ENCODE measurements at places on chromosomes 5 and 9. TPM values are rescaled to one million over a fixed set of nuclear protein-coding genes. Genes with fewer than 3 reads are reported as not detected.

The FOXD4 gene
- total RNA-seq = 0.54 TPM

GRCh38 chr5:38291355-38291754, 33.0 kb downstream of the EGFLAM start:
- no peaks in the 10 kb centered on the region for H3K27me3 ChIP-seq
- peaks cover 1% of the 10 kb centered on the region for H3K4me1 ChIP-seq
- no peak overlapping the region for H3K4me3 ChIP-seq
- no peaks in the 10 kb centered on the region for H3K36me3 ChIP-seq

DNA sequence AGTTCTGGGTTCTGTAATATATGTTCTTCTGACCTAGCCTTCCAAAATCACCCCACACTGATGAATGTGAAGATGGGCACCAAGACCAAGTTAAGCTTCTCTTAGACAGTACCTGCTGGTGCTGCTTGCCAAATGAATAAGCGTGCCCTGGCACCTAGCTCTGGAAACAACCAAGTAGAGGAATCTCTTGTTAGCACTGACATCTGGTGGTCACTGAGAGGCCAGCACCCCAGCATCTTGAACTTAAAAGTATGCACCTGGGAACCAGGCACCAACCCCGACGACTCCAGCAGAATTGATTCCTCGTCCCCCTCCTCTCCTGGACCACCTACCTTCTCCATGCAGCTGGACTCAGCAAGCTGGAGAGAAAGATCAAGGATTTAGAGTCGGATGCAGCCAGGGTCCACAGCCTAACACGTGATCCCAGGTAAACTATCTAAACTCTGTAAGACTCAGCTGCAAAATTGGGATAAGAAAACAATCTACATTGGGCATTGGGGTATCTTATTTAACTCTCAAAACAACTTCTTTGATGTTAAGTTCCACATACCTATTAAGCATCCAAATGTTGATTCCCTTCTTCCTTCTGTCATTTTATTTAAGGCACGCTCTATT, 89.8 kb downstream of the SLC1A3 start:
- no peaks in the 10 kb centered on the region for H3K36me3 ChIP-seq
- no peaks in the 10 kb centered on the region for H3K27me3 ChIP-seq
- peaks cover 16% of the 10 kb centered on the region for H3K4me1 ChIP-seq
- no peak overlapping the region for H3K27ac ChIP-seq
- H3K4me3 ChIP-seq = no peak overlapping the region

GRCh38 chr9:110446171-110446570, 108.5 kb upstream of the TXNDC8 start:
- no peak for DNase-seq
- H3K36me3 ChIP-seq = no peaks in the 10 kb centered on the region
- no peaks in the 10 kb centered on the region for H3K4me1 ChIP-seq

- H3K27ac ChIP-seq = no peak overlapping the region
- H3K4me1 ChIP-seq = no peaks in the 10 kb centered on the region
- H3K36me3 ChIP-seq = no peaks in the 10 kb centered on the region
Measured at GRCh38 chr9:124054582-124055227, 43.1 kb downstream of the LHX2 start.

Data from upper lobe of left lung (tissue), 6 donors.